Activated effector memory CD4-positive, alpha-beta T cell treated with anti-CD3 and anti-CD28 coated beads, Interleukin-2, amount 50 U/mL, for 16 hours (primary cell): ENCODE measurements at places on chromosomes 5 and 9.

DNA sequence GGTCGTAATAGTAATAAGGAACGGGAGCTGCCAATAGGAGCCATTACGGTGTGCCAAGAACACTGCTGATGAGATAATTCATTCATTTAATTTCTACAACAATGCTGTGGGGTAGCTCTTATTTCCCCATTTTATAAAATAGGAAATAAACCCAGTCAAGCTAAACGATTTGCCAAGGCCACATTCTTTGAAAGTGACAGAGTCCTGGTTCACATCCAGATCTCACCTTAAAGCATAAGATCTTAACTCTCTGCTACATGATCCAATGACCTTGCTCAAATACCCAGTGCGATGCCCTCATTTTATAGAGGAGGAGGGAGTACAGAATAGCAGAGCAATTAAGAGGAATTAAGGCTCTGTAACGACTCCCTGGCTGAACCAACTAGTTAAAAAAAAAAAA, 5.0 kb downstream of the PDE6A start:
- DNase-seq: no peak

- DNase-seq: no peak
Observed at GRCh38 chr9:33785914-33786313, 9.4 kb upstream of the PRSS3 start.

- DNase-seq: no peak
Observed at GRCh38 chr9:22214497-22215031, 205.5 kb upstream of the CDKN2B start.

DNA sequence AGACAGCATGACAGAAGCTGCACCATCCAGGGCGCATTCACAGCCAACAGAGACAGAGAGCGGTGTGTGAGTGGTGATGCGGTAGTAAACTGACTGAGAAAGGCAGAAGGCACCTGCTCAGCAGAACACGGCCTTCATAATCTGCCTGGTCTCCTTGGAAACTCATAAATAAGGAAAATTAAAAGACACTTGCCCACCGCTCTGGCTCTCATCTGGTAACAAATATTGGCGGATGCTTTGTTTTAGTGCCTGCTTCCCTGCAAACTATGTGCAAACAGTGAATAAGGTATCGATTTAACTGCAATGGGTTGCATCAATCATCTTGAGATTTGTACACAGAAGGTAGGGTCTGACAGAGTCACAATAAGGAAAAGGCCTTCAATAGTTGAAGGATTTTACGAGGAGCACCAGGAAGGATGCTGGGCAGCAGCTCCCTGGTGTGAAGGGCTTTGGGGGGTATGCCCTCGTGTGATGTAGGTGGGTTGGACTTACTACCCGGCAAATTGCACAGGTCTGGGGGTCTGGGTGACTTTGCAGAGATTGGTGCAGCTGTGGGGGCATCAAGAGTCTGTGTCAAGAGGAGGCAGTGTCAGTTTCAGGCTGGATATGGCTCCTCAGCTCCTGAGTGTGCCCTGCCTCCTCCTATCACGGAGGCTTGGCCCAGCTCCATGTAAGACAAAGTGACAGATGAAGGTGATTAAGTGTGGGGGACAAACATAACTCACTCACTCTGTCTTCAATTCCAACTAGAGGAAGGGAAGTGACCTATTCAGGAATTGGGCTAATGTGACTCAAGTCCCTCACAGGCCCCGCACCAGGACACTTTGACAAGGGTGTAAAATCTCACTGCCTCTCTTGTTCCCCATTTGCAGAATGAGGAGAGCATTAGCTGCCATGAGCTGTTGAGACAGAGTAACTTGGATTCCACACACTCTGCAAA, 166.7 kb downstream of the ICE1 start:
- DNase-seq: no peak

DNA sequence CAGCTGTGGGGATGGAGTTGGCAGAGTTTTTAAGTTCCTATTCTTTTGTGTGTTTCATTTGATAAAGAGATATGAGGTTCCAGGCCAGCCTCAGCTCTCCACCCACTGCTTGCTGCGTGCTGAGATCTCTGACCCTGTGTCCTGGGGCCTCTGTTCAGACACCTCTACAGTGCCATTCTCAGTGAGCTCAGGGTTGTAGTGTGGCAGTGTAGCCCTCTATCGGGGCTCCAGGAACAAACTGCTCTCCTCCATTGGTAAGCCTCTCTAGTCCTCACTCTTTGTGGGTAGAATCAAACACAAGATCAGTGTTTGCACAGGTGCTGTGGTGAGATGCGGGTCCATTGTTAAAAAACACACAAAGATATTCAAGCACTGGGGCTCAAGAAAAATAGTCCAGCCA, 386.6 kb upstream of the RPS23 start:
- DNase-seq: no peak

GRCh38 chr9:133124123-133124906, 3.3 kb upstream of the RALGDS start:
- DNase-seq: no peak

DNA sequence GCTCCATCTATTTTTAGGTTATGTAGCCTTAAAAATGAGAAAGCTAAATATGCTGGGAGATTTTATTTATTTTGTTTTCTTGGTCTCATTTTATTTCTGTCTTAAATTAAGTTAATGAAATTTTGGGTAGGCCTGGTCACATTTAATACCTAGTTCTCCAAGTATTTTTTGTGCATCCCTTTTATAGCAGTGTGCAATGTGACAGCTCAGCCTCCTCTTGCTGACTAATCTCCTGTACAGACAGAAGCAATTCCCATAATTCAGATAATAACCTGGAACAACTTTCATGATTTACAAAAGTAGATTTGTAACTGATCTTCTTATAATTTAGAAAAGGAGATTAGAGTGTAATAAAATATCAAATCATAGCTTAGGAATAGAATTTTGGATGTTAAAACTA, 403.9 kb downstream of the ADGRV1 start:
- no peak for DNase-seq

GRCh38 chr5:74127381-74128320, 501.7 kb downstream of the ARHGEF28 start:
- DNase-seq: no peak

GRCh38 chr5:44835693-44836092, 26.9 kb downstream of the MRPS30 start:
- DNase-seq: no peak

- no peak for DNase-seq
Observed at GRCh38 chr9:97389249-97389648, 22.6 kb upstream of the TDRD7 start.

GRCh38 chr5:57715296-57715695, 232.7 kb upstream of the ACTBL2 start:
- no peak for DNase-seq

DNA sequence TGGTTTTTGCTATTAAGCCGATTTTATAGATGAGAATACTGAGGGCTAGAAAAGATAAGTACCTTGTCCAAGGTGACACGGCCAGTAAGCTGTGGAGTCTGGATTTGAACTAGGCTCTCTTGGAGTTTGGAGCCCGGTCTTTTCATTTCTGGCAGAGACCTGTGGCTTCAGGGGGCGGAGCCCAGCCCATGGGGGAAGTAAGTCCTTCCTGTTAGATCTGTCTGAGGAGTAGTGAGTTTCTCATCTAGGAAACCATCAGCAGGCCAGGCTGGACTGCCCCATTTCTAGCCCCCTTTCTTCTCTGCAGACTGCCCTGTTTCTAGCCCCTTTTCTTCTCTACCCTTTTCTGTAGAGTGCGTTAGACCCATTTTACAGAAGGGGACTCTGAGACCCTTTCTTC, 521 bp upstream of the PTGS1 start:
- no peak for DNase-seq

GRCh38 chr9:118785456-118785855, 583.8 kb downstream of the BRINP1 start:
- DNase-seq: no peak

DNA sequence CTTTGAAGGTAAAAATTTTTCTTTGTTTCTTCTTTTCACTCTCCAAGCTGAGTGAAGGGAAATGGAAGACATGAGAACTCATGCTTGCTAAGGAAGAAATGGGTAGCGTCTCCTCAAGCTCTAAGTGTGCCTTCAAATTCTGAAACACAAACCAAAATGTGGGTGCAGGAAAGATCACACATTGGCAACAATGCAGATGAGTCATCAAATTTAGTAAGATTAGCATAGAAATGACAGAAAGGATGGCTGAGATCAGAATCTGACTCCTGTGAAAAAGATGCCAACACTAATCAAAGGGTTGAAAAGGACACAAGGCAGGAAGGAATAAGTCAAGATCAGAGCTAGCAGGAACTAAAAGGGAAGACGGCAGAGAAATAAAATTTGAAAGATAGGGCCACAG, 61.1 kb upstream of the ZNF462 start:
- no peak for DNase-seq
